ENCODE measurements at places on chromosomes 1 and 21.

DNA sequence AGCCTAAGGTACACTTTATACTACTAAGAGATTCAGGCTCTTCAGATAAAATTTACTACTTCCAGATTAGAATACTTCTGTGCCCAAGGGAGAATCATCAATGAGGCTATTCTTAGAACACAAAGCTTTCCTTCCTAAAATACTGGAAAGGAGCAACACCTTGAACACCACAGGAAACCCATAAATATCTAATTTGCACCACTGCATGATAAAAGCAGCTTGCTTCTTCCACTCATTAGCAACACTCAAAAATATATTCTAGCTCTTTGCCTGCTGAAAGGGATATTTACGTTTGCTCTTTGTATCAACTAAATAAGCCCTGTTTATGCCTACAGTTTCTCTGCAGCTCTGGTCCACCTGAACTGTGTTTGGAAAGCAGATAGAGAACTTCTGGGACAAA, 284.3 kb downstream of the RWDD3 start:
- no peak for DNase-seq

DNA sequence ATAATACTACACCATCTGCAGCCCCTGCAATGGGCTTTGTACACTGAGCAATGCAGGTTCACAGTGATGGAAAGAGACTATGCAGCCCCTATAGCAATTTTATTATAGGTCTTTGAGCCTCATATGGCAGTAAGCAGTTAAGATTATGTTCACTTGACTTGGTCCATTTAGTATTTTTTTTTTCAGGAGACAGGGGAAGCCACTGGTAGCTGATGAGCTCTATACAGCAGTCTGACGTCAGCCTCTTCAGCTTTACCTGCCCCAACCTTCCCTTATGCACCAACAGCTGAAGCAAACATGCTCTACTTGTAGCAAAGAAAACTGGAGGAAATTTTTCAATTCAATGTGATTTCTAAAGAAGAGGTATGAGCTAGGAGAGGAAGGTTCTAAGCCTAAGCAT, 32.2 kb downstream of the AIDA start:
- no peak for DNase-seq

DNA sequence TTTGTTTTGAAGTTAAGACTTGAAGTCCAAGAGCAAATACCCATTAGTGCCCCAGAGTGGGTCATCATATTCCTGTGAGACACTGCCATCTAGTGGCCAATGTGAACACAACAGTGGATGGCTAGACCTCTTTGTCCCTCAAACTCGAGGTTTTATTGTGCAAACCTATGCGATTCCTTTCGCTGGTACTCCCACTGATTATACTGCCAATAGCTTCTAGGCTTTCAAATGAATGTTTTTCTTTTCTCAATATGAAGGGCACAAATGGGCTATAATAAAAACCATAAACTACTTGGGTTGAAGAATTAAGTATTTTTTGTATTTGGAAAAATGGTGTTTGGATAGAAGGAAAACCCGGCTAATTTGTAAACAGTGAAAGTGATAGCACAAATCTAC, 100.4 kb upstream of the ZNF281 start:
- no peak for DNase-seq

- DNase-seq: no peak
These were observed 53.5 kb upstream of the BACH1 start for GRCh38 chr21:29245104-29245643.

DNA sequence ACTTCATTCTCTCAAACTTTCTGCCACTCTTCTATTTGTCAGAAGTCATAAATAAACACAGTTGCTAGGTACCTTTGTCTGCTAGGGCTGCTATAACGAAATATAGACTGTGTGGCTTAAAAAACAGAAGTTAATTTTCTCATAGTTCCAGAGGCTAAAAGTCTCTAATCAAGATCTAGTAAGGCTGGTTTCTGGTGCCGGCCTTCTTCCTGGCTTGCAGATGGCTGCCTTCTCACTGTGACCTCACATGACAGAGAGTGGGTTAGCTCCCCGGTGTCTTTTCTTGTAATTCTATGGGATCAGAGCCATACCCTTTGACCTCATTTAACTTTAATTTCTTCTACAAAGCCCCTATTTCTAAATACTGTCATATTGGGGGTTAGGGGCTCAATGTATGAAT, 5.9 kb downstream of the PDC start:
- DNase-seq: no peak

- DNase-seq: no peak
These were observed 16.6 kb downstream of the GRIK3 start for GRCh38 chr1:37017720-37018119.

DNA sequence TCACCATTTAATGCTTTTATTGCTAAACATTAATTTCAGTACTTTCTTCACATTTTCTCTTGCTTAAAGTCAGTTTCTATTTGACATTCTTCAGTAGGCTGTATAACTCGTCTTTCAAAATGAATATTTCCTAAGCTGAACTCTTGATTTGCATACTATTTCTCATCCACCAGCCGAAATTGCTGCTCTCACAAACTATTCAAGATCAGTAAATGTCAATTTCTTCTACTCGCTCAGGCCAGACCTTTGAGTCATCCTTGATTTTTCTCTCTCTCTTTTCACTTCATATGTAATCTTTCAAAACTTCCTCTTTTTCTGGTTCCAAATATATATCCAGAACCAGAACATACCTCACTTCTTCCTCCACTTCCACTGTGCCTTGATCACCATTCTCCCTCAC, 990.0 kb downstream of the KCNT2 start:
- no peak for DNase-seq

GRCh38 chr1:178497903-178498478, 1.2 kb upstream of the CLEC20A start:
- DNase-seq: no peak

GRCh38 chr1:173015629-173016028, 35.1 kb downstream of the TNFSF18 start:
- no peak for DNase-seq

DNA sequence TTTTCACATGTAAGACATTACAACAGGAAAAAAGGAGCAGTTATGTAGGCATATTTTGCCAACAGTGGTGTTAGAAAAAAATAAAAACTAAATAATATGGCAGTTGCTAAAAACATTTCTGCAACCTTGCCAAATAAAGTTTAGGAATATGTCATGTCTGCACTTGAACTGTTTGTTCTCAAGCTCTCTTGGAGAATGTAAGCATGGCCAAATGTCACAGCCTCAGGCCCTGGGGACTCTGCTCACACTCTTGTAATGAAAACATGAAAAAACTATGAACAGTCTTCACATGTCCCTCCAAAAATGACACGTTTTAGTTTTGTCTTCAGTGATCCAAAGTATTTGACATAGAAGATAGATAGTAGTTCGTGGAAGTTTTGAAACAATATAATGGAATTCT, 753.3 kb downstream of the LTN1 start:
- no peak for DNase-seq

DNA sequence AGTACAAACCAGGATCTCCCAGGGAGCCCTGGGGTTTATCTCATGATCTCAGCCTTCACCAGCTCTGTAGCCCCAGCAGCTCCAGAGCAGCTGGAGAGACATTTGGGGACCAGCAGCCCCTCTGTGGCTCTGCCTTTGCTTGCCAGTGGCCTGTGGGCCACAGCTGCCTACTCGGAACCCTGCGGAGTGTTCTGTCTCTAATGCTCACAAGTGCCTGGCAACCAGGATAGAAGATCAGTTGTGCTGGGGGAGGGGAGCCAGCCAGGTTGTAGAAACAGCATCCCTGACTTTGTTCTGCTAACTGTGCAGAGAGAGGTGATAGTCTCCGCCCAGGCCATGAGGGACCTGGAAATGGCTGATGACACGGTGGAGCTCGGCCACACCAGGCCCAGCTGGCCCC, 50.9 kb upstream of the KCNJ15 start:
- no peak for DNase-seq

DNA sequence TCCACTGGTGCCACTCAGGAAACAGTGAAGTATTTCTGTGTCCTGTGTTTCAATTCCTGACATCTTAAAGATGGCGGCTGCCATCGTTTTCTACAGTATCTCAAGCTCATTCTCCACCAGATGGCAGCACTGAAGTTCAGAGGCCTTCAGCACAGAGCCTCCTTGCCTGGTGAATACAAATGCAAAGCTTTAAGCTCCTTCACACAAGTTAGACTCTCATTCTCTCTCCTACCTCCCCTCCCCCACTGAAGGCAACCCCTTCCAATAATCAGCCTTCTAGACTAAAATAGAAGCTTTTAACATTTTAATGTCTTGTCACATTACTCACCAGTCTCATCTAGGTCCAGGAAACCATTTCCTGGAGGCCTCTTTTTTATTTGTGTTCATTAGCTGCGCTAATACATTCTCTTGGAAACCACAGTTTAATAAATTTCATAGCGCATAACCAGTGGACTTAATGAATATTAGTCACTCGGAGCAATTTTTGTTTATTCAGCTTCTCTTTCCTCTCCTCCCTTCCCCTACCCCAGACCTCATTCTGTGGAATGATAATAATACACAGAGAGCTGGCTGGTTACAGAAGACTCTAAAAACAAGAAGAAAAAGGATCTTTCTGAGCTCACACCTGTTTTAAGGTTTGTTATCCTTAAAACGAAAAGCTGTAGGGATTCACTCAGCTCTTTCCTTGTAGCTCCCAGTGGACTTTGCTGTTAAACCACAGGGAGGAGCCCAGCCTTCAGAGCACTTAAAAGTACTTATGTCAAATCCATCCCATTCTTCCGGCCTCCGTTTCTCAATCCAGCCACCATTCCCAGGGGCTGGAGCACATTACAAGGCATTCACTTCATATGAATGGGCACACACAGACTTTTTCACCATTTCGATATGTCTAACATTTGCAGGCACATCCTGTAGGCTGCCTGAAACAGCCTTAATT, 384.9 kb downstream of the HLX start:
- DNase-seq: no peak

- DNase-seq: no peak
These were observed 1.2 kb upstream of the XPR1 start for GRCh38 chr1:180630408-180631193.

DNA sequence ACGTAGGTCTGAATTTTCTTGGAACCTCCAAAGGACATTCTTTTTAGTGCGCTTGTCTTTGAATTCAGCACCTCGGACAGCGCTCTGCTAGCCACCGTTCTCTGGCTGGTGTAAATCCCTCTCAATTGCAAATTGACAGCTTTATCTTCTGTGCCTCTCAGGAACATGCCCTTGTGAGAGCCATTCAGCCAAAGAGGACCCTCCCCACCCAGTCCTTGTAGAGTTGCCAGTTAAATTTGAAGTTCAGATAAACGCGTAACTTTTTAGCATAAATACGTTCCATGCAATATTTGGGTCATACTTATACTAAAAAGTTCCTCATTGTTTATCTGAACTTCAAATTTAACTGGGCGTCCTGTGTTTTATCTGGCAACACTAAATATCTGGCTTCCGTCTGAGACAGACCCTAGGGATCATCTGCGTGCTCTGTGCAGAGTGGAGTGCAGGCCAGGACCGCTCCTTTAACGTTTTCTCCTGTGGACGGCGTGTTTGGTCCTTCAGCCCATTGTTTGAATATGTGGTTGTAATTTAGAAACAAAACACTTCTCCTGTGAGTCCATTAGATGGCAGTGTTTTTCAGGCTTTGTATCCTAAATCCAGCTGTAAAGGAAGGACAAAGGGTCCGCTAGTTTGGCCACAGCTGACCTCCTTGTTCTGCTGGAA, 7.0 kb downstream of the KCNAB2 start:
- DNase-seq: no peak

- DNase-seq: no peak
These were observed 218.2 kb upstream of the ADGRL2 start for GRCh38 chr1:81582467-81582986.

DNA sequence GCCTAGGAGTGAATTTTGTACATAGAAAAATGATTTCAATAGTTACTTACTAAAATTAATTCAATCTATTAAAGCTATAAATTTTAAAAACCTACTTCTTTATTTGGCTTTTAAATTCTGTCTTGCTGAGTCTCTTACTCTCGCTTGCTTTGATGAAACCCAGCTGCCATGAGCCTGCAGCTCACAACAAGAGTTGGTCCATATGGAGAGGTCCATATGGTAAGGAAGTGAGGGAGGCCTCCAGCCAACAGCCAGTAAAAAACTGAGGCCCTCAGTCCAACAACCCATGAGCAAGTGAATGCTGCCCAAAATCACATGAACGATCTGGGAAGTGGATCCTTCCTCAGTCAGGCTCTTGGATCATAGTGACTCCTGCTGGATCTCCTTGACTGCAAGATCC, 89.9 kb upstream of the CXADR start:
- DNase-seq: no peak
